ENCODE measurements at places on chromosomes 5 and 9.
A peak's percentile ranks its signal among the peaks of the same experiment; 100 is the strongest.

GRCh38 chr5:169609716-169610115 is 26.1 kb downstream of the SPDL1 start:
- DNase-seq, result no peak

GRCh38 chr5:134738963-134739661 is 764 bp downstream of the CAMLG start:
- no peak for DNase-seq

- DNase-seq, result no peak
These were observed 39.5 kb downstream of the SNCAIP start for GRCh38 chr5:122351416-122352157.

DNA sequence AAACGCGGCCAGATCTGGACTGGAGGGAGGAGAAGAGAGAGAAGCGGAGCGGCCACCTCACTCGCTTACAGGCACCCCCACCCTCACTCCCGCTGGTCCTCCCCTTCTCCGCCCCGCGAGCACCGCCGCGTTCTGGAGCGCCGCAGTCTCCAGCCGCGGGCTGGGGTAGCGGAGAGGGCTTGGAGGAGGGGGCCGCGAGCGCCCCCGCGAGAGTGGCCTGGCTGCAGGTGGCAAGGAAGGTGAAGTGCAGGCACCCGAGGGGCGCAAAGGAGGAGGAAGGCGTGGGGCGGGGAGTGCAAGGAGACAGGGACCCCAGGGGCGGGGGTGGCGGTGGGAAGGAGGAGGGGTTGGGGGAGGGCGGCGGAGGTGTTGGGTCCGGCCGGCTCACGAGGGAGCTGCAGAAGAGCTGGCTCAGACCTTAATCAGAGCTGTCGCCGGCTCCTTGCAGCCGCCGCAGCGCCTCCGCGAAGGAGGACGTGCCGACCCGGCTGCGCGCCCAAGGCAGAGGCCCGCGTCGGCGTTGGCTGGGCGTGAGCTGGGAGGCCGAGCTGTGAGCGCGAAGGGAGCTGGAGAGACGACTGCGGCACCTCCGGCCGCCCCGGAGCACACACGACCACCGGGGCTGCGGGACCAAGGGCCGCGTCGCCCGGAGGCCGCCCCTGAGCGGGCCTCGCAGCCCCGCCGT is at the start of gene DMRT3:
DMRT3 (plus strand) TSS at position 398 of the 685 bp plus-strand sequence. CDS start 347 bp downstream, outside the sequence.
- DNase-seq, result no peak

- DNase-seq, result no peak
These were observed 128.0 kb downstream of the SLC1A3 start for GRCh38 chr5:36734422-36734821.

- no peak for DNase-seq
These were observed 17.1 kb downstream of the SMARCA2 start for GRCh38 chr9:2032234-2032633.

DNA sequence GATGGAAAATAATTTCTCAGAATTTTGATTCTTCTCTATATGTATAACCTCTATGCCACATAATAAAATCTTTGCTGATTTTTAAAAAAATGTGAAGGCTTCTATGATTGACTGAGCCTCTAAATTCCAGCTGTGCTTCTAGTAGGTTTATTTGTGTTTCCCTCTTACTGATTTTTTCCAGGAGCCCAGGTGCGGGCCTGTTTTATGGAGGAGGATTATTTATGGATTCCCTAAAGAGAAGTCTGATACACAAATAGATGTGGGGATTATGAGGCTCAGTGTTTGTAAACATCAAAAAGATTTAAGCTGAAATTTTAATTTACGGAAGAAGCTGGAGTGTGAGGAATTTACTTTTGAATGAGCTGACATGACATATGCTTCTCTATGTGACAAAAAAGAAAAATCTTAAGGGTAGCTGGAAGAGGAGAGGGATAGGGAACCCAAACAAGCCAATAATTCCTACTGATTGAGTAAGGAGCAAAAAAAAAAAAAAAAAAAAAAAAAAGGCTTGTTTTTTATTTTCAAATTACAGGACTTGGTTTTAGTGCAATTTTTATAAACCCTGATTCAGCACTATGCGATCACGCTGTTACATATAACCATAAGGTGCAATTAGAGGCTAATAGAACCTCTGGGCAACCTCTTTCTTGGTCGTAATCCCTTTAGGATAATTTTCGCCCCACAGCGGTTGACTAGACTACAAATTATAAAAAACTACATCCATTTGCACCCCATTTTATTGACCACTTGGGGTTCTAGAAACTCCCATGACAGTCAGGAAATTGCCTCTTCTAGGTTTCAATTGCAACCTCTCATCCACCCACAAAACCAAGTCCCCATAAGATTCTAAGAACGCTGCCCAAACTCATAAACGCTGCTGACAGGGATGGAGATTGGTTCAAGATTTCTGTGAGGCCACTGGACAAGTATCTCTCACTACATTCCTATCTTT is 44.4 kb upstream of the RAI14 start:
- DNase-seq, result no peak

DNA sequence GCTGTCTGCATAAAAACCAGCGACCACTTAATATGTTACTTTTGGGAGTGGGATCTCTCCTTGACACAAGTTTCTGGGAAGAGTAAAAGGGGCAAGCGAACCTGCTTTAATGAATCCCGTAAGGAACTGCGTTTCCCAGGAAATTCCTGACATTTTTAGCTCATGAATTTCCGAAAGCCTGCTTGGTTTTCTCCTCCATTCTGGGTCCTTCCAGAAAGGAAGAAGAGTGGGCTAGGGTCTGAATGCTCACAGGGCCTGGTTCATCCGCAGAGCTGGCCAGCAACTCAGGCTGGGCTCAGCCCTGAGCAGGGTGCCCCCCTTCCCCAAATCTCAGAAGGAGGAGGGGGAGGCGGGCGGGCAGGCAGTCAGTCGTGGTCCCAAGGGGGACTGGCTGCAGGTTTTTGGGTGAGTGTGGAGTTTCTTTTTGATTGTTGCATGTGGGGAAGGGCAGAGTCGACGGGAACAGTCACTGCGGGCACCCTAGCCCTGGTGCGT is 1.2 kb upstream of the PURA start:
- DNase-seq, result no peak

DNA sequence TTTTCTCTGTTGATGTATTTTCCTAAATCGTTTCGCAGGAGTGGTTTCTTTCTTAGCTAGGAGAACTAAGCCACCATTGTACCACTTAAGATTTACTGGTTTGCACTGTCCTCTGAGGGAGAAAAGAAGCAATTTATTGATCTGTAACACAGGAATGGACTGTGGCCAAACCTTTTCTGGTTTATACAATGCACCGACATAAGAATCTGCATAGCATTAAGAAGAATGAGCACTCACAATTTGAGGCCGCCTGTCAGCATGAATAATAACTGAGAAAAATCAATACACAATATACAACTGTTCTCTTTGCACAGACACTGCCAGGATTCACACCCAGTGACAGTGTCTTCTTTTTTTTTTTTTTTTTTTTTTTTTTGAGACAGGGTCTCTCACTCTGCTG is 168.6 kb upstream of the DMRT1 start:
- no peak for DNase-seq

GRCh38 chr5:87399720-87400119 is 13.0 kb downstream of the CCNH start:
- no peak for DNase-seq

DNA sequence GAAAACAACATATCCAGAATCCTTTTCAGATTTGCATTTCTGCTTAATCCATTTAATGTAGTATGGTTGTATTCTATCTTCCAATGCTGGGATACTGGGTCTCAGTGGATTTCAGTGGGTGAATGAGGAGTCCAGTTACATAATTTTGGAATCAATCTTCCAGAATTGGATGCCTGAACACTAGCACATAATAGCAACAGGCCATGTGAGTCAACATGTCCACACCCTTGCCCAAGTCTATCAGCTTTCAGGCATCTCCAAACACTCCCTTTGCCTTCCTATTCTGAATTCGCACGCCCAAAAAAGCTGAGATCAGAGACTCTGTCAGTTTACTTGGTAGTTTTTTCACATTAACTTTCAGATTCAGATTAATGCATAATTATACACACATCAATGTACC is 202.6 kb downstream of the TSSK1B start:
- no peak for DNase-seq

- DNase-seq, result no peak
These were observed 2.2 kb upstream of the SLIT3 start for GRCh38 chr5:169303119-169303515.

- DNase-seq, result no peak
These were observed 68.8 kb downstream of the KIF4B start for GRCh38 chr5:155082401-155082800.

DNA sequence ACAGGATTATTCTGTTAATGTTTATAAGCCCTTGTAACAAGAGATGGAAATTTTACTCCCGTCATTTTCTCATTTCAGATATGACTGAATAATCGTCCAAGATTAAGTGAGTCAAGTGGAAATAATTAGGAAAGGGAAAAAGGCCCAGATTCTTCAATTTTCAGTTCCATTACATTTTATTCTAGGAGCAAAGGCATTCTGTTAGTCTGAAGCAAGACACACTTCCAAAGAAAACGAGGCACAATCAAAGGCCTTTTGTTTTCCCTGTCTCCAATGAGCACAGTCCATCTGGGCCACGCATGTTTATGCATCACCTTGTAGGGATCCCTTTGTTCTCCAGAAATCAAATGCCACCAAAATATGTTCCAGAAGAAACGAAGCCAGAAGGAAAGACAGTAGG is 382.9 kb upstream of the RFX3 start:
- DNase-seq, result no peak

GRCh38 chr5:112923148-112923917 is 1.3 kb upstream of the REEP5 start:
- no peak for DNase-seq

- peak; percentile 82 for DNase-seq
These were observed 107.0 kb downstream of the TRIO start for GRCh38 chr5:14250084-14250695.

- no peak for DNase-seq
These were observed at the start of gene FAM163B for GRCh38 chr9:133609311-133610098. Gene FAM163B, minus strand, starts transcription at chr9:133609389. Its CDS starts 29,166 bp downstream, at chr9:133580223.

- DNase-seq, result no peak
These were observed 8.1 kb upstream of the PRR7 start for GRCh38 chr5:177438468-177438867.

- DNase-seq, result no peak
These were observed 130.8 kb upstream of the MAP1B start for GRCh38 chr5:71976449-71976848.

DNA sequence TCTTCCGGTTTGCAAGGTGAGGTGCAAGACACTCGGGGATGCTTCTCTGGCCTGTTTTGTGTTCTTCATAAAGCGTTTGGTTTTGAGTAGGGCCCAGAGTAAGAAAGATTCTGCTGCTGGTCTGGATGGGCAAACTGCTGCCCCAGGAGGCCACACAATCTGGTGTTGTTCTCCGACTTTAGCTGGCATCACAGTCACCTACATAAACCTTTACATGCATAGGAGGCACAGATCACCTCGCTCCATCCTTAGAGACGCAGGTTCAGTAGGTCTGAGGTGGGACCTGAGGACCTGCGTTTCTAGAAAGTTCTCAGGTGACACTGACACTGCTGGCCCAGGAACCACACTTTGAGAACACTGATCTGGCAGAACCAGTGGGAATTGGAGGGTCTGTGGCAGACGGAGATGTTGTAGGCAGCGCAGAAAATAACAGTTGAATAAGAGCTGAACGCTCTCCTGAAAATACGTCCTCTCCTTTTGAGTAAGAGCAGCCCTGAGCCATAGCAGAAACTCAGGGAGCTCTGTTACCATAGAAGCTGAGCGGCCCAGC is 3.9 kb upstream of the SLC6A3 start:
- DNase-seq, result no peak

DNA sequence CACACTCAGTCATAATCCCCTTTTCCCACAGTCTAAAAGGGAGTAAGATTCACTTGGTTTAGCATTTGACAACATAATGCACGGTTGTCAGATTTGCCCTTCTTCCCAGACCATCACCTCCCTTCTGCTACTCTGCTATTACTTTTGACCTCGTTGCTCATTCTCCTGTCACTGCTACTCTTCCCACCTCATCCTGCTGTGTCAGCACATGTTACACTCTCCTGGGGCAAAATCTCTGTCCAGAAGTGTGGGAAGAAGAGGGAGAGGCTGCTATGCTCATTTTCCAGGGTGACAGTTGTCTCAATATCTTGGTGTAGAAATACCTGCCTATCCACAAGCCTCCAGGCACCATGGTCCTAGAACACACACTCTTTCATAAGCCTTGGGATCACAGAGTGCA is 449.9 kb upstream of the PIK3R1 start:
- no peak for DNase-seq

DNA sequence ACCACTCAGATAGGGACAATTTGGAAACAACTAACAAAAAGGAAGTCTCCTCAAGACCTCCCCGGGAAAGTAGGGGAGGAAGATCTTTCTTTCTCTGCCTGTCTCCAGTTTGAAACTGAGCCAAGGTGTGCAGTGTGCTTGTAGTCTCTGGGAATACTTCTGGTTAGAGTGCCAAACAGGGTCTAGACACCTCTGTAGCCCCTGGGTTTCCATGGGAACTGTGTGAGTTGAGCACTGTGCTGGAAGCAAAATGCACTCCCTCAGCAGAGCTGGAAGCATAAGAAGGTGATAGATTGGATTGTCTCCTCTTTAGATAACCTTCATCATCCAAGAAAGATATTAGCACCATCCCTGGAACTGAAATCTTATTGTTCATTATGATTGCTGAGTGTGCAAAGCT is 129.2 kb upstream of the TNPO1 start:
- DNase-seq, result no peak

DNA sequence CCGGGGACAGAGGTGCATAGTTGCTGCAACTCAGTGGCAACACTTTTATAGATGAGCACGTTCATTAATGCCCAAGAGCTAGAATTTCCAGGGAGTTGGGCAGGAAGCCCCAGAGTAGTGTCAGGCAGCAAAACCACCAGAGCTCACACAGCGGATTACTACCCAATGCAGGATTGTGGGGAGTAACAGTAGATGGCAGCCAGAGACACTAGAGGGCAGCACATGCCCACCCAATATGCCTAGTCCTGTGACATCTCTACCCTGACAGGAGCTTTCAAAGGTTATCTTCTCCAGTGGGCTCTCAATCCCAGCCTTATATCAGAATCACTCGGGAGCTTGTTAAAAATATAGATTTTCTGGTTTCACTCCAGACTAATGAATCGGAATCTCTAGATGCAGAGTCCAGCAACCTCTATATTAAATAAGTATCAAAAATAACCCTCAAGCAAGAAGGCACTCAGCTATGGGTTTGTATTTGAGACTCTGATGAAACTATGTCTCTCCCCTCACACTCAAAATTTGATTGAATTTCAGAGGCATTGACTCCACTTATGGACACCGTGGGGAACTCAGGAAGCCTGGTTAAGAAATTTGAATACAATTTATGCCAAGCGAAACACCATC is 58.4 kb upstream of the PHF24 start:
- DNase-seq, result no peak

GRCh38 chr5:77776554-77777206 is 541 bp upstream of the TBCA start:
- no peak for DNase-seq

DNA sequence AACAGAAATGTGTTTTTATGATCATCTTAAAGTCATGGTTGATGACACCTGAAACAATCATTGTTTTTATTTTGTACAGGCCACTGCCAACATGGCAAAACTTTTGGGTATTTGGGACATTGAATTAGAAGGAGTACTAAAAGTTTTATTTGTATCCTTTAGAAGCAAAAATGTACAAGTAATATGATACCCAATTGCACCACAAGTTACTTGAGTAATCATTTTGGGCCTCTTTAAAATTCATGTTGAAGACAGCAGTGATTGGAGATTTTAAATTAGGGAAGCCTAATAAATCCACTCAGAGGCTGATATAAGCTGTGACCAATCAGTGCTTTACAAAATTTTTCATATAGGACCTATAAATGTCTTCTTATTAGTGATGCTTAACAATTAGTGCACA is 212.9 kb downstream of the MARCHF11 start:
- DNase-seq, result no peak

- no peak for DNase-seq
These were observed 79.3 kb upstream of the ZNF618 start for GRCh38 chr9:113796646-113797426.

Measured in NCI-H187 treated with DMSO at 0.1 percent for 48 hours (cell line).